ENCODE measurements at places on chromosomes 12 and 14.

- DNase-seq = no peak
Observed at GRCh38 chr12:4530982-4531586, 7.6 kb upstream of the RAD51AP1 start.

- DNase-seq = no peak
Observed at GRCh38 chr12:82650627-82651337, 35.9 kb upstream of the TMTC2 start.

GRCh38 chr12:2548081-2548480 is 246.7 kb upstream of the FKBP4 start:
- DNase-seq = no peak

GRCh38 chr12:63144556-63144955 is 6.4 kb downstream of the AVPR1A start:
- no peak for DNase-seq

DNA sequence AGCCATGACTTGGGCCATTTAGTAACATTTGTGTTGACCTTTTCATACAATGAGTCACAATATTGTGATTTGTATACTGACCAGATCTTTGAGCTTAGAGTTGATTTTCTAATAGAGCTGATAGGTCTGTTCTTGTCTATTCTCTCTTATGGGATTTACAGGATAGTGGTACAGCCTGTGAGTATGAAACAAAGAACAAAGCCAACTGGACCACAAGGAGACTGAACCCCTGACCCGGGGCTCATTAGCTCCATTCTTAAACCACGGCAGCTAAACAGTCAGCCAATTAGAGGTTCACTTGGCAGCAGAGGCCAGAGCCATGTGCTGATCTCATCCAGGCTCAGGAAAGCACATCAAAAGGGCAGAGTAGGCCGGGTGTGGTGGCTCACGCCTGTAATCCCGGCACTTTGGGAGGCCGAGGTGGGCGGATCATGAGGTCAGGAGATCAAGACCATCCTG is 59.1 kb upstream of the GNPNAT1 start:
- DNase-seq = no peak

- DNase-seq = no peak
Observed at GRCh38 chr14:51328772-51329353, 88.8 kb downstream of the TMX1 start.

GRCh38 chr12:19901841-19902240 is 462.5 kb downstream of the AEBP2 start:
- DNase-seq = no peak

- no peak for DNase-seq
Observed at GRCh38 chr12:91703491-91704283, 442.0 kb downstream of the BTG1 start.

- DNase-seq = no peak
Observed at GRCh38 chr12:85006206-85006605, 29.9 kb downstream of the TSPAN19 start.

- DNase-seq = no peak
Observed at GRCh38 chr12:25494926-25495325, 58.2 kb downstream of the LMNTD1 start.

GRCh38 chr12:115341442-115341841 is 657.5 kb upstream of the TBX3 start:
- DNase-seq = no peak

- DNase-seq = no peak
Observed at GRCh38 chr14:80519002-80519401, 307.7 kb upstream of the DIO2 start.

DNA sequence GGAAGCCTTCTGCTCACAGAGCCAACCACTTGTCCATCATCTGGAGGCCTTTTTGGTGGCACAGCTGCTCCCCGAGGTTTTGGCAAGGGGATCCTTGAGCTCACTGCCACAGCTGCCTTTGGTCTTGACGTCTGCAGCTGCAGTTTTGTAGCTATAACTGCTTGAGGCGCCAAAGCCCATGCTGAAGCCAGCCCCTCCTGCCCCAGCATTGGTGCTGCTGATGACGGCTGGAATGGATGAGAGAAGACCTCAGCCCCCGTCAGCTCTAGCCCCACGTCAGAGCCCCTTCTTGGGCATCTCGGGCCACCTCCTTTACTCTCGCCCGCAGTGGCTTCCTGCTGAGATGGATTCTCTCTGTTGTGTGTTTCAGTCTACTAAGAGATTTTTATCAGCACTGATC is 12.3 kb upstream of the KRT74 start:
- DNase-seq = no peak

- no peak for DNase-seq
Observed at GRCh38 chr12:38775457-38775856, 129.9 kb downstream of the CPNE8 start.

DNA sequence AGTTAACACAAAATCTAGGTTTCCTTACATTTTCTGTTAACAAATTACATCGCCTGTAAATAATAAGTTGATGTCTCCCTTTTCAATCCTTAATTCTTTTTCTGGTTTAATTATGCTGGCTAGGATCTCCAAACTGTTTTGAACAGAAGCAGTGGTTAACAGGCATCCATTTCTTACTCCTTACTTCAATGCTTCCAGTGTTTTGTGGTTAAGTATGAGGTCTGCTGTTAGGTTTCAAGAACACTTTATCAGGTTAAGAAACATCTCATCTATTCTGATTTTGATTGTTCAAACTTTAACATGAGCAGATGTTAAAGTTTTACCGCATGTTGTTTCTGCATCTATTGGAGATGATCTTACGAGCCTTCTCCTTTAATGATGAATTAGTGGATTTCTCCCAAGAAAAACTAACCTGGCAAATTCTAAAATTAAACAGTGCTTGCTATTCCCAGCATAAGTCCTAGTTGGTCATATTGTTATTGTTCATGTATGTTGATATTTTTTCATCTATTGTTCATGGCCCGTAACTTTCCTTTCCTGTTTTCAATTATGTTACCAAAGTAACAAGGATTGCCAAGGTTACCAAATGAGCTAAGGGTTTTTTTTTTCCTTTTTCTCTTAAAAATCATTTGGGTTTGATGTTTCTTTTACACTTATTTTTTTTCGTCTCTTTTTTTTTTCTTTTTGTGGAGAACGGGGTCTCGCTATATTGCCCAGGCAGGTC is 33.4 kb downstream of the POLE start:
- DNase-seq = no peak

Measured in NCI-H1930 (cell line).